NCI-H2029 treated with DMSO at 0.1 percent for 48 hours (cell line): ENCODE measurements at places on chromosomes 7 and 10.
A peak's percentile ranks its signal among the peaks of the same experiment; 100 is the strongest.

DNA sequence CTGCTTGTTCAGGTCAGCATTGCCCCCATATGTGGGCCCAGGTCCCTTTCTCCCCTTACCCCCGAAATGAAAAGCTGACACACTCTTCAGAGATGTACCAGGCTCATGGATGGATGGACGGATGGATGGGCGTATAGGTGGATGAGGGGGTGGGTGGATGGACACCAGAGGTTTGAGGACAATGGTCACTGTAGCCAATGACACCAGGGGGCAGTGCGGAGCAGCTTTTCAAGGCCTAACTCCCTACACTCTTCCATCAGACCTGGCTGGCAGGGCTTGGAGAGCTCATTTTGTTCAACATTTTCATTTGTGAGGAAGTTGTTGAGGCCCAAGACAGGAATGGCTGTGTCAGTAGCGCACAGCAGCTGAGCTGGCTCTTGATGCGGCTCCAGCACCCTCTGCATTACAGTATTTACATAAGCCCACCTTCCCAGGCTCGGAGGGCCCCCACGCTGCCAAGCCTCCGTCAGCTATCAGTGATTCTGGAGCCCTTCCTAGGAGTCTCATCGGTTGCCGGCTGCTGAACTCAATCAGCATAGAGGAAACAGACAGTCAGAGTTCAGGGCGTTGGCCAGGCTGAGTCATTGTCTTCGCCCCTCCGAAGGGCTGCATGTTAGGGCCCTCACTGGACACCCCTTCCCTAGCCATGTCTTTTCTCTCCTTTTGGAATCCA is 11.6 kb upstream of the FFAR4 start:
- DNase-seq, result peak; percentile 16

GRCh38 chr7:82669141-82669540 is 225.6 kb upstream of the CACNA2D1 start:
- no peak for DNase-seq

- DNase-seq, result no peak
Observed at GRCh38 chr10:6446711-6447110, 133.4 kb downstream of the PRKCQ start.

DNA sequence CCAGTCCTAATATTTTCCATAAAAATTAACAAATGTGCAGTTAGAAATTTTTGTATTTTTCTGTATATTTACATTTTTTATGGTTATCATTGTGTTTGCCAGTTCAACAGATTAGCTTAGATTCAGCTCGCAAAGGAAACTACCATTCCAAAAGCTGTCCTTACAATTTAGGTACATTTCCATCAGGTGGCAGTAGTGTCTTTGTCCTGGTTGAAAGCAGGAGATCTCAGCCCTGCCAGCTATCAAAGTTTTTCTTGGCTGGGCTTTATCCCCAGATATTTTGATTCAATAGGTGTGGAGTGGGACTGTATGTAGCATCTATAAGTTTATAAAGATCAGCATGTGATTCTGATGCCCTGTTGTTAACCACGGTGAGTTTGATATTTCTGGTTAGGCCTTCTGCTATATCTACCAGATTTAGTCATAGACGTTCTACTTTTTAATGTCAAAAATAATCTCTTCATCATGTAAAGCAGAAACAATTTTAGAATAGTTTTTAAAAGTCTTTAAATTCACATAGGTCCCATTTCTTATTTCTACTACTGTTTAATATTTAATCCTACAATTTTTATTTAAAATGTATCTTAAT is 15.5 kb upstream of the ICA1 start:
- DNase-seq, result no peak

GRCh38 chr7:151078233-151079040 is 2.2 kb downstream of the FASTK start:
- DNase-seq, result no peak

DNA sequence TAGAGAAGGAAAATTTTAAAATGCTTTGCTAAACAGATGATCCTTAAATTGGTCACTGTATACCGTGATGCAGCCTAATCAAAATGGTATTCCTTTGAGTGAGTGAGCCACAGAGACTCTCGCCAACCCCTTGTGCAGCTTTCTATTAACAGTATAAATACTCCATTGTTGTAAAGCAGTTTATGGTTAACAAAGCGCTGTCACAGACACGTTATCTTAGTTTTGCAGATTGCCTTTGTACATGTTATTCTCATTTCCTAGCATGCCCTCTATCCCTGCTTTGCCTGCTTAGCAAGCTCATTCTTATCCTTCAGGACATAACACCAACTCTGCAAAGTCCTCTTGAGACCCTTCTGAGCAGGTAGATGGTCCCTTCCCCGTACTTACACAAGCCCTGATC is 694.4 kb downstream of the AUTS2 start:
- no peak for DNase-seq

DNA sequence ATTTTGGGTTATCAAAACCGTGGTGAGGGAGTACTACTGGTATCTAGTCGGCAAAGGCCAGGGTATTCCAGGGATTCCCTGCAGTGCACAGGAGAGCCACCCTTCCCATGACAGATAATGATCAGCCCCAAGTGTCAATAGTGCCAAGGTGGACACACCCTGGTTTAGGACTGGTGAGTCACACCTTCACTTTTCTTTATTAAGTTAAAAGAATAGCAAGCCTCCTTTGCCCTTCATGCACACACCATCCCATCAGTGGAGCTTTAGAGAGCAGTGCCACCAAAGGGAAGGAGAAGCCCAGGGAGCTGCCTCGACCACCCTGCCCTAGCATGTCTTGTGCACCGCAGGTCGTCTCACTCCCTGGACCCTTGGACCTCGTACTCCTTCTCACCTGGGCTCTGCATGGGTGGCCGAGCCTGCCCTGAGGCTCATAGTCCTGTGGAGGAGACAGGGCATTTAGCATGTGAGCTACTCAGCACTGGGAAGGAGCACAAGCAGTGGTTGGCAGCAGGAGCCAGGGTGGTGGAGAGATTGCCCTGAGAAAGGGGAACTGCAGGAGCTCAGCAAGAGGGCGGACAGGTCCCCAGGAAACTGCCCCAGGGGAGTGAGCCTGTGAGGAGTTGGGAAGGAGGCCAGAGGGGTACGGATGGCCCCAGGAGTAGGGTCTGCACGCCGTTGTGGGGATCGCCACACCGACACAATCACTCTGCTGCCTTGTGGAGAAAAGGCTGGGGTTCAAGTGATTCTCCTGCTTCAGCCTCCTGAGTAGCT is 17.4 kb downstream of the UBE2D4 start:
- no peak for DNase-seq

DNA sequence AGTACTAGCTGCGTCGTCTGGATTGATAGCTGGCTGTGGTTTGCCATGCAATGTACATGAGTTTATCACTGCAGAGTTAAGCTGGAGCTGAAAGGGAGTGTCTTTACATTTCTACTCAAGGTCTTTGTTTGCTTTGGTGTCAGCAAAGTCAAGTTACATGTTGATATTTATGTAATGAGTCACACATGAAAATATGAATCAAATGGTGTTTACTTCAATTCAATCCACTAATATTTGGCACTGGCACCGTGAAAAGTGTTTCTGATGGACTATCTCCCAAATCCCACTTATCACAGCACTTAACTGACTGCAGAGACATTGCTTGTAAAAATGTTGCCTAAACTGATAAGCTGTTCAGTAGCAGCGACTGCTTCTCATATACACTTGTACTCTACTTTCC is 395.9 kb downstream of the TFEC start:
- DNase-seq, result peak; percentile 15

DNA sequence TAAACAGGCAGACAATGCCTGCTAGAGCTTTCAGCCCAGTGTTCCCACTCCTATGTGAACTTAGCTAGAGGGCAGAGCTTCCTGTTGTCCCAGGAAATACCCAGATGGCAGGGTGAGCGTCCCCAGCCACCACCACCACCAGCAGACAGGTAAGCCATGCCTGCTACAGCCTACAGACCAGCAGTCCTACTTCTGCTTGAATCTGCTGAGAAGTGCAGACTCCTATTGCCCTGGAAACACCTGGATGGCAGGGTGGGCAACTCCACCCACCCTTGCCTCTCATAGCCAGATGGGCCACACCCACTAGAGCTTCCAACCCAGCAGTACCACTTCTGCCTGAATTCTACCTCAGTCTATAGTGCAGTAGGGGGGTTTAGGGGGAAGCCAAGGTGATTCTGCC is 64.4 kb downstream of the FBXL13 start:
- DNase-seq, result no peak

DNA sequence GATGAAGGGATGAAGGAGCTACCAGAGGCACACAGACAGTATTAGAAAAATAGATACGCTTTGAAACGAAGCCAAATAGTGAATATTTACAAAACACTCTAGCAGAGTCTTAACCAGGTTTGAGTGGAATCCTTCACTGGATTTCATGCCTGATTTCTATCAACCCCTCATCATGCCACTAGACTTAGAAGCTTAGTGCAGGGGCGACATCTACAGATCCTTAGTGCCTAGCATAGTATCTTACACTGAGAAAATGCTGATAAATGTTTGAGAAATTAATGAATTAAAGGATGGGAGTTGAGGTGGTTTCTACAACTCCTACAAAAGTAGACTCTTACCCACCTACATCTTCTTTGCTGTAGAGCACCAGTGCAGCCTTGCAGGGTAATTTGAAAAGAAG is 54.7 kb upstream of the CCNJ start:
- no peak for DNase-seq

- DNase-seq, result no peak
Observed at GRCh38 chr10:74924251-74924963, 98.0 kb downstream of the KAT6B start.

DNA sequence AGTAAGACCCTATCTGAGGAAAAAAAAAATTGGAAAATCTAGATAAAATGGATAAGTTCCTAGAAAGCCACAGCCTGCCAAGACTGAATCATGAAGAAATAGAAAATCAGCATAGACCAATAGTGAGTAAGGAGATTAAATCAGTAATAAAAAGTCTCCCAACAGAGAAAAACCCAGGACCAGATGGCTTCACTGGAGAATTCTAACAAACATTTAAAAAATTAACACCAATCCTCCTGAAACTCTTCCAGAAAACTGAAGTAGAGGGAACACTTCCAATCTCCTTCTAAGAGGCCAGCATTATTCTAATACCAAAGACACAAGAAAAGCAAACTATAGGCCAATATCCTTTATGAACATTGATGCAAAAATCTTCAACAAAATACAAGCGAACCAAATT is 8.8 kb upstream of the LIMK1 start:
- DNase-seq, result no peak

- no peak for DNase-seq
Observed at GRCh38 chr7:26690135-26690805, 174.1 kb downstream of the SKAP2 start.

DNA sequence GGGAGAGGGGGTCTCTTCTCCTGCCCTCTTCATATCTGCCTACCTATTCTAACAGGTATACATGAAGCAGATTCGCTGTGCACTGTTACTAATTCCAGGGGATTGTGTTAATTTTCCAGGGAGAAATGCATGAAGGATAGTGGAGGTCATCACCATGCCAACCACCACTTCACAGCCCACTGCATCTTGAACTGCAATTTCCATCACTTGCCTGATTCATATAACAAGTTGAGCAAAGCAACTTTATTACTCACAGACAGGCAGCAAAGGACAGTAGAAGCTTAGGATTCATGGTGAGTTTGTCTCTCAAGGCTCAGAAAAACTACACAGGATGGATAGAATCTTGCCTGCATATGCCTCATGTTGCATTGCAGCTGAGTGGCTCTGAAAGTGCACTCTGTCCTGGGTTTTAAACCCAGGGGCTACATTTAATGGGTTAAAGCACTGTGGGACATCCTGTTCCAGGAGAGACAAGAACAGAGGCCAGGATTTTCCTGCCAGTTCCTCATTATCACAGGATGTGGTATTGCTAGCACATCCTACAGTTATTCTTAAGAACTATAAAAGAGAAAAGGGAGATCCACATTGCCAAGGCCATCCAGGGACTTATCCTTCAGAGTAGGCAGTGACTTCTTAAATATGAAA is 136.9 kb upstream of the PRSS1 start:
- DNase-seq, result no peak

DNA sequence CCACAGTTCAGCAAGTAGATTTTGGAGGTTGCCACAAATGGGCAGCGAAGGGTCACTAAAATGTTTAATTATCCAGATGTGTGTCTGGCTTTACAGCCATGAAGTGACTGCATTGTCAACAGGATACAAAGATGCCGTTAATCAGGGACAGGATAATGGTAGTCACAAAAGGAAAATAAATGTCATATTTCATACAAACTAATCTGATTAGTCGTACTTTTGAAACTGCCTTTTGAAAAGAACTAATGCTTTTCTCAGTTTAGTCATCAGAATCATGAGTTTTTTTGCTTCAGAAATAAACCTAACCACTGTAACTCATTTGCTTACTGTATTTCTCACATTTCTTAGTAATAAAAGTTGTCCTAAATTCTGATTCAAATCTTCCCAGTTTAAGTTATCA is 22.2 kb upstream of the WNT16 start:
- no peak for DNase-seq

DNA sequence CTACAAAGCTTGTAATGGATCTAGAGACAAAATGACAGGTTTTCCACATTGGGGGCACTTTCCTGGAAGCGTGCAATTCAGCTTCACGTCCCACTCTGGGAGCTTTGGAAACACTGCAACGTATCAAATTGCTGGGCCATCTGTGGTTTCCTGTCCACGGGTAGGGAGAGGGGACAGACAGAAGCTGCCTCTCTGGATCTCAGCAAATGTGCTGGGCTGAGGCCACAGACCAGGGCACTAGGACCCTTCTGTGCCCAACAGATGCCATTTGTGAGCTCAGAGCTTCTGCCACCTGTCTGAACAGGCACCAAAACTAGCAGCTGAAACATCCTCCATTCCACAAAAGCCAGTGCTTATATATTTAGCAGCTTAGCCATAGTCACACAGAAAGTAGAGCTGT is 40.9 kb upstream of the FRMD4A start:
- no peak for DNase-seq
